ENCODE measurements at places on chromosomes 16 and 17. TPM values are rescaled to one million over a fixed set of nuclear protein-coding genes. Genes with fewer than 3 reads are reported as not detected.
A peak's percentile ranks its signal among the peaks of the same experiment; 100 is the strongest.

The SDR42E2 gene
- total RNA-seq: not detected

- no peak for DNase-seq
Measured at GRCh38 chr17:79095345-79096055, 20.9 kb downstream of the ENGASE start.

- DNase-seq: no peak
Measured at GRCh38 chr17:69972251-69972650, 102.8 kb upstream of the KCNJ16 start.

DNA sequence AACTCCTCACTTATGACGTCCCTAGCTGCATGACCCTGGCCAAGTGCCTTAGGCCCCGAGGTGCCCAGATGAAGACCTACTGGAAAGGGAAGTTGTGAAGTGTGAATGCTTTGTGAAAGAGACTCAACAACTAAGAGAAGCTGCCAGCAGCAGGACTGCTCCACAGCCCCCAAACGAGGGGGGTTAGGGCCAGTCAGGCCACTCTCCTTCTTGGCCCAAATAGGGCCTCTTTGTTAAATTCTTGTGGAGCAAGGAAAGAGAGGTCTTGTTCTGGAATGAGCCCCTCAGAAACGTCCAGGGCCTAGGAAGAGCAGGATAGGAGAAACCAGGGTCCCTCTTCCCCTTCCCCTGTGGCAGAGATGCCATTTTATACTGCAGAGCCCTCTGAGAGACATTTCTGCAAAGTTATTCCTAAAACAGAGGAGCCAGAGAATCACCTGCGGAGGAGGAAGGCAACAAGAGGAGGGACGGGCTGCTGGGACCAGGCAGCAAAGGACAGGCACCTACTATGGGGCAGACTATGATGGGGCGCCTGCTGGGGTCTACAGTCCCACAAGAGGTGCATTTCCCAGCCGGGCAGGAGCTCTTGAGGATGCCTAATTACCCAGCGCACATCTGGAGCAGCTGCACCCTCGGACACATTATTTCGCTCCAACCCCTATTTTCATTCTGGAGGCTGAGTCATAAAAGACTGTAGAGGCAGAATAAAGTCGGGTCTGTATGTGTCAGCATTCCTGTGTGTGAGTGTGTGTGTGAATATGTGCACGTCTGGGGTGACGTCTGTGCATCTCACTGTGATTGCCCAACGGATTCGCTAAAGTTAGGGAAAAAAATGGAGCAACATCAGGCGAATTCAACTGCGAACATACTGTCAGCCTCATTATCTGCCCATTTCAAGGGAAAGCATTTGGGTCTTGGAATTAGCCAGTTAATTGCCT, 11.4 kb upstream of the HOXB9 start:
- peak; percentile 92 for DNase-seq

DNA sequence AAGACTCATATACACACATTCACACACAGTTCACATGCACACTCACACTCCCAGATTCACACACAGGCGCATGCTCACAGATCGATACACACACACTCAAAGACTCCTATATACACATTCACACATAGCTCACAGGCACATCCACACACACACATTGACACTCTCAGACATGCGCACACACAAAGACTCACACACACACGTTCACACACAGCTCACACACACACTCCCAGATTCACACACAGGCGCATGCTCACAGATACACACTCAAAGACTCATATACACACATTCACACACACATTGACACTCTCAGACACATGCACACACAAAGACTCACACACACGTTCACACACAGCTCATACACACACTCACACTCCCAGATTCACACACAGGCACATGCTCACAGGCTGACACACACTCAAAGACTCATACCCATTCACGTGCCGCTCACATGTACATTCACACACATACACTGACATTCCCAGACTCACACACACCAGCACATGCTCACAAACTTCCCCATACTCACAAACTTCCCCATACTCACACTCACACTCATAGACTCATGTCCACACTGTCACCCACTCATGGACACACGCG, 25.6 kb upstream of the KRT17 start:
- DNase-seq: no peak

All from HT1080 (cell line).